Peyer's patch (tissue), 4 donors: ENCODE measurements at places on chromosomes 13 and 19. TPM values are rescaled to one million over a fixed set of nuclear protein-coding genes. Genes with fewer than 3 reads are reported as not detected.
A peak's percentile ranks its signal among the peaks of the same experiment; 100 is the strongest.

The CGB1 gene
- not detected for total RNA-seq

DNA sequence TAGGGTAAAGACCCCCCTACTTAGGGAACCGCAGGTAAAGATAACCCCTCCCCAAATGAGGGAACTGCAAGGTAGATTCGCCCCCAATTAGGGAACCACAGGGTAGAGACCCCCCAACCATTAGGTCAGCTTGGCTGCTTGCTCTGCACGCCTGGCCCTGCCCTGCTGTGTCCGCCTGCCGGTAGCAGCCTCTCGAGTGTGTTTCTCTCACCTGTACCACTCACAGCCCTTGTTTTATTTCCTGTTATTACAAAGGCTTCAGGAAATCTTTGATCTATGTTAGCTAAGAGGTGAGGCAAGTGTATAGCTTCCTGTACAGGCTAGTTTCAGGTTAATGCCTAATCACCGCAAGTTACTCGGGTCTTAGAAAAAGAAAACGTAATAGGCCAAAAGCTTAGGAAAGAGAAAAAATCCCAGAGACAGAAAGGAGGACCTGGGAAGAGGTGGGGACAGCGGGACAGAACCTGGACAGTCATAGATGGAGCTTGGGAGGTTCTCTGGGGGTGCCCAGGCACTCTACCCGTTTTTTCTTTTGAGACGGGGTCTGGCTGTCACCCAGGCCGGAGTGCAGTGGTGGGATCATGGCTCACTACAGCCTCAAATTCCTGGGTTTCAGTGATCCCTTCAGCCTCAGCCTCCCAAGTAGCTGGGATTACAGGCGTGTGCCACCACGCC, 23.1 kb upstream of the EIF3G start:
- peak overlapping the region; percentile 66 for H3K27ac ChIP-seq
- H3K4me1 ChIP-seq: no peaks in the 10 kb centered on the region
- H3K4me3 ChIP-seq: no peak overlapping the region

- H3K4me1 ChIP-seq: no peaks in the 10 kb centered on the region
- H3K4me3 ChIP-seq: no peak overlapping the region
- H3K36me3 ChIP-seq: no peaks in the 10 kb centered on the region
- no peak overlapping the region for H3K27ac ChIP-seq
These were observed 8.4 kb downstream of the CSNK1A1L start for GRCh38 chr13:37097076-37097475.

GRCh38 chr19:2716722-2717637, 4.2 kb downstream of the DIRAS1 start:
- H3K36me3 ChIP-seq: no peaks in the 10 kb centered on the region
- H3K4me3 ChIP-seq: no peak overlapping the region
- no peak overlapping the region for H3K27ac ChIP-seq
- peaks cover 13% of the 10 kb centered on the region for H3K27me3 ChIP-seq

The DNAJC15 gene
- total RNA-seq: 8.1 TPM

DNA sequence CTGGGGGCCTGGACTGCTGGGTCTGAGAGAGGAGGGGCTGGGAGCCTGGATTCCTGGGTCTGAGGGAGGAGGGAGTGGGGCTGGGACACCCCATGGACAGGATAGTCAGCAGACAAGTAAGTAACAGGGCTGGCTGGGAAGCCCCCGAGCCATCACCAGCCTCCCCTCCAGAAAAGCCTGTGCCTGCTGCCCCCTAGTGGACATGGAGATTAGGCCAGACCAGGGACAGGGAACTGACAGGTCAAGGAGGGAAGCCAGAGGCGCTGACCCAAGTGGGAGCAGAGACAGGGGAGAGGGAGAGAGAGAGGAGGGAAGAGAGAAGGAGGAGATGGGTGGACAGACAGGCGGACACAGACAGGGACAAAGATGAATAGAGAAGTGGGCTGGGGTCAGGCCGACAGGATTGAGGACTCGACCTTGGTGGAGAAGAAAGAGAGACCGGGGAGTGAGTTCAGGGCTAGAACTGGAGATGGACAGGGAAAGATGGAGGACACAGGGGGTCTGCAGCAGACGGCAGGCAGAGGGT, 6.7 kb upstream of the ERFL start:
- DNase-seq: peak; percentile 90
- no peaks in the 10 kb centered on the region for H3K4me1 ChIP-seq
- H3K4me3 ChIP-seq: no peak overlapping the region
- no peak overlapping the region for H3K27ac ChIP-seq
- no peaks in the 10 kb centered on the region for H3K27me3 ChIP-seq
- H3K36me3 ChIP-seq: no peaks in the 10 kb centered on the region

The ZNF8 gene
- 7.0 TPM for total RNA-seq

The RASAL3 gene
- total RNA-seq: 7.0 TPM

GRCh38 chr19:29256516-29256915, 43.6 kb upstream of the UQCRFS1 start:
- H3K4me3 ChIP-seq: no peak overlapping the region
- H3K36me3 ChIP-seq: no peaks in the 10 kb centered on the region
- H3K4me1 ChIP-seq: no peaks in the 10 kb centered on the region
- no peak overlapping the region for H3K27ac ChIP-seq

The SHISA7 gene
- not detected for total RNA-seq

GRCh38 chr13:42405665-42406390, 133.9 kb downstream of the AKAP11 start:
- peak; percentile 48 for DNase-seq
- H3K27me3 ChIP-seq: no peaks in the 10 kb centered on the region
- H3K27ac ChIP-seq: no peak overlapping the region
- no peaks in the 10 kb centered on the region for H3K4me1 ChIP-seq
- H3K4me3 ChIP-seq: no peak overlapping the region
- no peaks in the 10 kb centered on the region for H3K36me3 ChIP-seq

The LILRA5 gene
- total RNA-seq: not detected

The POP4 gene
- total RNA-seq: 49.7 TPM

The PROSER1 gene
- total RNA-seq: 44.6 TPM

DNA sequence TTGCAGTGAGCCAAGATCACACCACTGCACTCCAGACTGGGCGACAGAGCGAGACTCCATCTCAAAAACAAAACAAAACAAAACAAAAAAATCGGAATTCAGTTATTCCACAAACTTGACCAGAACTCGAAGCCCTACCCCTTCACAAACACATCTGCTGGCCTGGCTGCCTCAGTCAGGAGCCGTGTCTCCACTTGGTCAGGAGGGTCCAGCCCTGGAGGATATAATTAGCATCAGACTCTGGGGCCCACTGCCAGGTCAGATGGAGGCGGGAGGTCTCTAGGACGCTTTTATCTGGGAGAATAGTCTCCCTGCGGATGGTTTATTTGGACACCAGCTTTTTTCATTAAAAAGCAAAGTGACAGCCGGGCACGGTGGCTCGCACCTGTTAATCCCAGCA, 8.0 kb downstream of the ELL start:
- H3K36me3 ChIP-seq: no peaks in the 10 kb centered on the region
- no peak overlapping the region for H3K27ac ChIP-seq
- peaks cover 11% of the 10 kb centered on the region for H3K4me1 ChIP-seq
- no peak overlapping the region for H3K4me3 ChIP-seq

DNA sequence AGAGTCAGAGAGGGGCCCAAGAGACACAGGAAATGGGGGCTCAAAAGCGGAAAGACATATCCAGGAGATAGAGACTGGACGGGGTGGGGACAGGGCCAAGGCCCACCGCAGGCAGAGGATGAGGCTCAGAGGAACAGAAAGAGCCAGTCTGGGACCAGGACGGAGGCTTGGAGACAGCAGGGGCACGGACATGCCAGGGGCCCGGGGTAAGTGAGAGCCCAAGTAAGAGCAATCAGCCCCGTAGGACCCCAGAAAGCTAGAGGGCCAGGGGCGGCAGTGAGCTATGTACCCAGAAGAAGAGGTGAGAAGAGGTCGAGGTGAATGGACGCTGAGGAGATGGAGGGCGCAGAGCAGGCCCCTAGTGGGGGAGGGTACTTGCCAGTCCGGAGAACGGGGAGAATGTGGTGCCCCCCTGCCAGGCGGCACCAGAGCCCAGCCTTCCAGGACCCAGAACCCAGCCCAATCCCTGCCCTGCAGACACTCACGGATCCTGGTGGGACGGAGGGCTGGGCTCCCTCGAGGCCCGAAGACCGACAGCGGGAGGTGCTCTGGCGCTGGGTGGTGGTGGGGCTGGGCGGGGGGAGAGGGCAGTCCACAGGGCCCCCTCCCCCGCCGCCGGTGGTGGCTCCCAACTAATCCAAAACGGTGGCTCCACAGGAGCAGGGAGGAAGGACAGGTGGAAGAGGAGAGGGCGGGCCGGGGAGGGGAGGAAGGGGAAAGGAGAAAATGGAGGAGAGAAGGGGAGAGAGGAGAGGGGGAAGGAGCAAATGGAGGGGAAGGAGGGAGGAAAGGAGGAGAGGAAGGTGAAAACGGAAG, 1.0 kb downstream of the GRIK5 start:
- peak overlapping the region; percentile 14 for H3K4me3 ChIP-seq
- H3K27me3 ChIP-seq: no peaks in the 10 kb centered on the region
- no peak for DNase-seq
- H3K4me1 ChIP-seq: no peaks in the 10 kb centered on the region
- H3K36me3 ChIP-seq: no peaks in the 10 kb centered on the region
- H3K27ac ChIP-seq: no peak overlapping the region

DNA sequence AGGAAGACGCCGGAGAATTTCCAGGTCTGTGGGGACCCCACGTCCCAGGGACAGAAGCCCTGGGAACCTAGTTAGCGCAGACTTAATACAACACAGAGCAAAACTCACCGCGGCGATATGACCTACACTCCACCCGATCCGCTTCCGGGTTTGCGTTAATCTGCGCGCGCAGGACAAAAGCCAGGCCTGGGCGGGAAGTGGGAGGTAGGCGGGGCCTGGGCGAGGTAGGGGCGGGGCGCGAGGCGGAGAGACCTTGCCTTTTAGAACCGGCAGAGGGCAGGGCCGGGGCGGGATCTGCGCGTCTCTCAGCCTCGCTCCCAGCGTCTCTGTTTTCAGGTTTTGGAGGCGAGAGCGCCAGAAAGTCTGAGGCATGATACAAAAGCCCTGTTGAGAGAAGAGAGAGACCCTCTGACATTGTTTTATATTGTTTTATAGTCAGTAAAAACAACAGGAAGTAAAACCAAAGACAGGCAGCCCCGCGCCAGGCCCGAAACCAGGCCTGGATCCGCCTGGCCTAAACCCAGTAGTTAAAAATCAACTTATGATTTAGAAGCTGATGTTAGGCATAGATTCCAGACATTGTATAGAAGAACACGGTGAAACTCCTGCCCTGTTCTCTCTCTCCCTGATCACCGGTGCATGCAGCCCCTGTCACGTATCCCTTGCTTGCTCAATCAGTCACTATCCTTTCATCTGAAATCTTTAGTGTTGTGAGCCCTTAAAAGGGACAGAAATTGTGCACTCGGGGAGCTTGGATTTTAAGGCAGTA, at the start of gene ZNF611:
ZNF611 (minus strand) TSS at position 152 of the 769 bp plus-strand sequence. CDS start 19,150 bp downstream, outside the sequence.
- peak within 1 kb of the TSS; percentile 87 for H3K4me3 ChIP-seq
- no peaks in the 10 kb centered on the region for H3K4me1 ChIP-seq
- peaks cover 14% of the 10 kb centered on the region for H3K36me3 ChIP-seq
- peak; percentile 99 for DNase-seq
- H3K27ac ChIP-seq: peak within 1 kb of the TSS; percentile 80
